Activated naive CD8-positive, alpha-beta T cell treated with anti-CD3 and anti-CD28 coated beads, Interleukin-2, amount 10 ng/mL, durations not matched to agents 7 days and 5 days (primary cell): ENCODE measurements at places on chromosomes 7 and 10.

DNA sequence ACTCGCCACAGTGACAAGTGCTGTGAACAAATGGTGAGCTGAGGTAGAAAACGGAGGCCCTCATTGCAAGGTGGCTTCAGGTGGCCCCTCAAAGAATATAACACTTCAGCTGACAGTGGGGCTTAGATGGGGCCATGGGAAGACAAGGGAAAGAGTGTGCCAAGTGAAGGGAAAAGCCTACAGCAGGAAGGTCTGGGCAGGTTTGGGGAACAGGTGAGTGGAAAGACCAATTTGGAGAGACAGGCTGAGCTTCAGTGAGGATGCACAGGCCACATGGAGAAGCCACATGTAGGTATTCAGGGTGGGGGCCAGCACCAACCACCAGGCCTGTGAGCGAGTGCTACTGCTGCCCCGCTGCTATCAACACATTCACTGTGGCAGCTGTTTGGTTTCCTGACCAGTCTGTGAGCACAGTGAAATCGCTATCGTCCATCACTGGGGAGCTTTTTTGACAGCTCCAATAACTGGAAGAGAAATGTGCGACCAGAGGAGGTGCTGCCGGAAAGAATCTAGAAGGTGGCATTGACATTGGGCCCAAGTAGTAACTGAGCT lies 3.4 kb downstream of the POLD2 start:
- DNase-seq: no peak

GRCh38 chr10:29860166-29860565 lies 199.2 kb downstream of the JCAD start:
- DNase-seq: no peak

- no peak for DNase-seq
Measured at GRCh38 chr10:113390896-113391295, 162.0 kb upstream of the HABP2 start.

DNA sequence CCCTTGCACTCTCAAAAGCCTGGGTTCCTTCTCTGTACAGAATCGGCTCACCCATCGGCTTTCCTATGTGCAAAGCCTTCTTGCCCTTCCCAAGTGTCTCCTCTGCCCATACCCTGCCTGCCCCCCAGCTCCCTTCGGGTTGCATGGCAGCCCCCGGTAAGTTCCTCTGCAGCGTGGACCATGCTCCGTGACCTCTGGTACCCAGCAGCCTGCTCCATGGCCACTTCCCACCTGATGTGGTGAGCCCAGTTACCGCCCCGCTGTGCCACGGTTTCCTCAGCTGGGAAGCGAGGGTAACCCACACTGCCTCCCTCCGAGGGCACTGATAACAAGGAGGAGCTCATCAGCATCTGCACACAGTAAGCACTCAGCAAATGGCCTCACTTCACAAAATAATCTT lies 106.8 kb upstream of the DDC start:
- DNase-seq: no peak

DNA sequence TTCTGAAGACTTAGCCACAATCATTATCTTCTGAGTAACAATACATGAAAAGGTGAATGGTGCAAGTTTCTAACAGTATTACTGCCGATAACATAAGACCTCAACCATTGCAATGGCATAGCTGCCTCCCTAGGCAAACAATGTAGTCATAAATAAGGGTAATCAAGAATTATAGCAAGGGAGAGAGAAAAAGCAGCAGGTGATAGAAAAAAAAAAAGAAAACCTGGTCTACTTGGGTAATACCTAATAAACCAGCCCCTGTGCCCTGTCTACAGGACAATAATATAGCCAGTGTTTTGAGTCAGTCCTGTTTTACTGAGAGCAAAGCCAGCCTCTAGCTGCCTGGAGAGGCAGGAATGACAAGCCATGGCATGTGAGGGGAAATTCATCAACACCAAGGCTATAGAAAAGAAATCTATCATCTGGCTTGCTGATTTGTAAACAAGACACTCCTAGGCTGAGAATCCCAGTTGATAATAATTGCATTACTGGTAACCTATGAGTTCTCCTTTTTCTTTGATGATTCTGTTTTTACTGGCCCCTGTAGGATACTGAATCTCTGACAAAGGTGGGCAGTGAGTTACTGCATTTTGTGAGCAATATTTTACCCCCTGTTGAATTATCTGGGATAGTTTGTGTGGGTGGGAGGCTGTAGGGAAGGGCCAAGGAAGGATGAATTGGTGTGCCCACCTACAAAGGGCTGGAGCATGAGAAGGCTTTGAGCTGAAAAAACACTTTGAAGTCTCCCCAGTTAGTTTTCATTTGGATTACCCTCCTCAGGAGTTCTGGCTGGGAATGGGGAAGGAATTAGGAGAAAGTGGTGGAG lies 1.7 kb upstream of the WEE2 start:
- no peak for DNase-seq

GRCh38 chr10:52951824-52952223 lies 179.2 kb upstream of the MBL2 start:
- no peak for DNase-seq

- no peak for DNase-seq
Measured at GRCh38 chr10:89414879-89415821, 782 bp downstream of the IFIT5 start.
